A549 (cell line): ENCODE measurements at places on chromosomes 7 and 10. TPM values are rescaled to one million over a fixed set of nuclear protein-coding genes. Genes with fewer than 3 reads are reported as not detected.
A peak's percentile ranks its signal among the peaks of the same experiment; 100 is the strongest.

The OR2A2 gene
- polyA plus RNA-seq: not detected in 3 replicates

The ZNF488 gene
- polyA plus RNA-seq: 6.8 to 8.3 TPM (median 6.9 TPM) in 3 replicates

The CNPY4 gene
- 16.8 to 26.2 TPM (median 22.8 TPM) in 3 replicates for polyA plus RNA-seq

The BICC1 gene
- polyA plus RNA-seq: 52.4 to 57.7 TPM (median 56.8 TPM) in 3 replicates

The GHRHR gene
- polyA plus RNA-seq: not detected in 3 replicates

The NOD1 gene
- polyA plus RNA-seq: 4.1 to 5.1 TPM (median 4.8 TPM) in 3 replicates

DNA sequence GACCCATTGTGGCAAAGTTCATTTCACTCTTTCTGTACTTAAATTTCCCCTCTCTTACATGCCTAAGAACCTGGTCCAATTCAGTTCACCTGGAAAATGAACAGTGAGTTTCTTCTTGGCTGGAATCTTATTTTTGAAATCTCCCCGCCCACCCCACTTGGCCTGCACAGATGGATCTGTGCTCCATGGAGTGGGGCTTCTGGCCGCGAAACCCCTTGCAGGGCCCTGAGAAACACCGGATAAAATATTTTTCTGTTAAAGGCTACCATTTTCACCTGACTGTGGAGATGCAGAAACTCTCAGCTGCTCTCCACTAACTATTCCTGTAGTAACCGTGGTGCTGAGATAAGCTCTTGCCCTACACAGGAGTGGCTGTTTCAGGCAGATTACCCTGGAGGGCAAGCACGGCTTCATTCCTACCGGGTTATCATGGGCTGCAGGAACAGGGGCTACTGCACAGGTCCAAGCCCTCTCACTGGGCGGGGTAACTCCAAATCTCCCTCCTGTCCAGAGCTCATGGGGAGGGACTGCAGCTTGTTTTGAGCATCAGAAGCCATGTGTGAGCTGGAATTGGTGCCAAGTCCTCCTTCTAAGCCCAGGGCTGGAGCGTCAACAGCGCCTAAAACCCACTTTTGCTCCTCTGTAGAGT is 118.9 kb downstream of the PRPF18 start:
- no peak for DNase-seq

GRCh38 chr7:26183545-26184280 is 16.8 kb downstream of the HNRNPA2B1 start:
- DNase-seq: no peak

GRCh38 chr10:71633920-71634319 is 85.7 kb downstream of the C10orf105 start:
- no peak for DNase-seq

DNA sequence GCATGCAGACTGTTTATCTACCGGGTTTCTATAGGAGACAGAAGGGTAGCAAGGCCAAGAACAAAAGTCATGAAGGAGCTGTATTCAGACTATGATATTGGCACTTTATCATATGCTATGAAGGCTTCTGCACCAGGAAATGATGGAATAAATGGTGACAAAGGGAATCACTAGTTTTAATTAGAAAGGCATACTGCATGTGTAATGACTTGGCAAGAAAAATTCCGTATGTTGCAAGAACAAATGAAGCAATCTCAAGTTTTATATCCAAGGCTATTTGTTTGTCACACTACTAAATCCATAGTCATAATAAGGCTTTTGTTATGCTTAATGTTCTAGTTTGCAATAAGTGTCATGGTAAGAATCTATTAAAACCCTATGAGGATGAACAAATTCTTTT is 230.9 kb downstream of the ZEB1 start:
- DNase-seq: no peak

- DNase-seq: peak; percentile 55
Observed at GRCh38 chr10:59830601-59831259, 75.6 kb downstream of the CCDC6 start.

DNA sequence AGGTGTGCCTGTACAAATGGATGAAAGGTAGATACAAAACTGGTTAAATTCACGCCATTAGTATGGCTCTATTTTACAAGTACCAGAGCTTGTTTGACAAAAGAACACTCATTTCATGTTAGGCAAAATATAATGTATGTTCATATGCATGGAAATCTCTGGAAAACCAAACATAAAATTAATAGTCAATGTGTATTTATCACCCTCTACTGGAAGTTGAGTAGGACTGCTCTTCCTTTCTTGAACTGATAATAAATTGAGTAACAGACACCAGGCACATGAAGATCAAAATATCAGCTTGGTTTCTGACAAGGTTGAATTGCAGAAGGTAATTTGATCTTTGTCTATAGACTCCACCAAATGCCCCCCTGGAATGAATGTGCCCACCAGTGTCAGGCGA is 19.8 kb upstream of the AKR1B1 start:
- no peak for DNase-seq

- no peak for DNase-seq
Observed at GRCh38 chr7:117082647-117083046, 129.3 kb downstream of the ST7 start.

DNA sequence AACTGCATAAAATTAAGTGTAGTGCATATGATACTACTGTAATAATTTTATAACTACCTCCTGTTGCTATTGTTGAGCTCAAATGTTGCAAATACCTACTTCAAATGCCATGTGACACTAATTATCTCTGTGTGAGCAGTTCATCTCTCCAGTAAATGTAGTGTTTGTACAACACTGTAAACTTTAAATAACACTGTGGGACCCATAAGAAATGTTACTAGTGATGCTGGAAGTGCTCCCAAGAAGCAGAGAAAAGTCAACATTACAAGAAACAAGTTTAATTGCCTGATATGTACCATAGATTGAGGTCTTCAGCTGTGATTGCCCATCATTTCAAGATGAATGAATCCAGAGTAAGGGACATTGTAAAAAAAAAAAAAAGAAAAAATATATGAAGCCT is 39.9 kb downstream of the RALA start:
- no peak for DNase-seq

DNA sequence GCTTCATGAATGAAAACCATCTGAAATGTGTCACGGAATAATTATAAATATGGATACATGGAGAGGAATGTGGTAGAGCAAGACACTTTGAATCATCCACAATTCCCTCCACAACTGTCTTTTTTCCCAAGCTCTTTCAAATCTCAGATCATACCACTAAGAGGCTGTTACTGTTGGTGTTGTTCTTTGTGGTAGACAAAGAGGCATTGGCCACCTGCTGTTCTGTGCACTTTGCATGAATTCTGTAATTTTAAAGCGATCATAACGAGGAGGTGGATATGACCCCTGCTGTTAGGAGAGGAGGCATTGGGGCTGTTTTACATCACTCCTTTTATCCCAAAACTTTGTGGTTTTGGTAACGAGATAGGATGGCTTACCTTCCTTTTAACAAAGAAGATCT is 141.2 kb upstream of the KLF6 start:
- DNase-seq: no peak

DNA sequence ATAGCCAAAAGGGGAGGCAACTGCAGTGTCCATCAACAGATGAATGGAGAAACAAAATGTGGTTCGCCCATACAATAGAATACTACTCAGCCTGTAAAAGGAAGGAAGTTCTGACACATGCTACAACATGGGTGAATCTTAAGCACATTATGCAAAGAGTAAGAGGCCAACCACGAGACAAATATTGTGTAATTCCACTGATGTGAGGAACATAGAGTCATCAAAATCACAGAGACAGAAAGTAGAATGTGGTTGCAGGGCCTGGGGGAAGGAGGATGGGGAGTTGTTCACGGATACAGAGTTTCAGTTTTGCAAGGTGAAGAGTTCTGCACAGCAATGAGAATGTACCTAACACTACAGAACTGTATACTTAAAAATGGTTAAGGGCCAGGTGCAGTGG is 13.7 kb upstream of the C10orf71 start:
- DNase-seq: no peak

DNA sequence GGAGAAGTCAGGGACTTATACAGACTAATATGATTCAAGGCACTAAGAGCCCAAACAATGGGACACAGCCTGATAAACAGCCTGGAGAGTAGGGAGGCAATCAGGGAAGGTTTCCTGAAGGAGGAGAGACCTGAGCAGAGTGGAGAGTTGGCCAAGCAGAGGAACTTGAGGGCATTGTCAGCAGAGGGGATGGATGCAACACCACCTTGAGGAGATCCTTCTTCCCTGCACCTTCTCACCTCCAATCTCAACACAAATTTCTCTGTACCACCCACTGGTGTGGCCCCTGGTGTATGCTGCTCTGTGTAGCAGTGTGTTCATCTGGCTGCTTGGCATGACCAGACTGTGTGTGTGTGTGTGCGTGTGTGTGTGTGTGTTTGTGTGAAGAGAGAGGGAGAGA is 146.2 kb downstream of the WDR11 start:
- no peak for DNase-seq

DNA sequence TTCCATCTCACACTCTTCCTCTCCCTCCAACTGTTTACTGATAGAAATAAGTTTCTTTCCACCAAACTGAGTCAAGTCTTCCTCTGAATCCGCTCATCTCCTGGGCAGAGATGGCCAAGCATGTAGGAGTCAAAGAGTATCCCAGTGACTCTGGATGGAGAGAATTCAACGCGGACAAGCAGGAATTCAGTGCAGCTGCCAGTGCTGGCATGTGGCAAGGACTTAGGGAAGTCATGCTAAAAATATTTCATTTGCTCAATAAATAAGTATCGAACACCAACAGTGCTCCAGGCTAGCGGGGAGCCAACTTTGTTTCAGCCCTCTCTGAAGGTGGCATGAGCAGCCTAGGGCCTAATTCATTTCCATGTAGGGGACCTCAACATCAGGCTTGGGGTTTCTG is 351.6 kb upstream of the ZMIZ1 start:
- DNase-seq: no peak

DNA sequence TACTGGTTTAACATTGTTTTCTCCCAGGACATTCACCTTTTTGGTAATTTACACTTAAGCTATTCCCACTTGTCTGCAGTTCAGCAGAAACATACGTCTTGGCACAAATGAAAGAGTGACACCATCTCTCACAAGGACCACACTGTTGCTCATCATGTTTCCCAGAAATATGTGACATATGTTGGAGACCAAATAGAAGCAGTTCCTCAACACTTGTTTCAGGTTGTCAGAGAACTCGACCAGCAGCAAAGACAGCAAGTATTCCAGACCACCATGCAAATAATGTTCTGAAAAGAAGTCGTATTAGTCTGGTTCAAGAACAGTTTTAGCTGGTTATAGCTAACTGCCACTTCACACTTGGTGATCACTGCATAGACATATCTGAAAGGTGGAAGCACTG is 81.3 kb upstream of the KLF6 start:
- DNase-seq: no peak

DNA sequence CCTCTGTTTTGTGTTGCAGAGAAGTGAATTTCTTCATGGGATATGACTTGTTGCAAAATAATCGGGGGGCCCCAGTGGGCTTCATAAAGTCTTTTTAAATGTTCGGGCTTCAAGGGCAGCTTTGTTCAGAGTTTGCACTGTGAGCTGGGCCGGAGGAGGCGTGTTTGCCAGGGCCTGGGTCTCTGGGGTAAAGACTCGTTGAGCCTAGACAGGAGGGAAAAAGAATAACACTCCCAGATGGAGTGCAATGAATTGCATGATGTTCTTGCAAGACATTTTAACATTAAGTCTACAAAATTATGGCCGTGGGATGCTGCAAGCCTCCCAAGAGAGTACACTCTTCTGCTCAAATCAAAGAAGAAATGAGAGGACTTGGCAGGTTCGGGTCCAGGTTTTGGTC is 23.6 kb downstream of the BMPER start:
- DNase-seq: no peak

GRCh38 chr7:150958597-150958996 is 19.5 kb downstream of the KCNH2 start:
- no peak for DNase-seq

GRCh38 chr10:73905256-73906020 is 5.5 kb upstream of the PLAU start:
- no peak for DNase-seq

GRCh38 chr7:42431873-42432272 is 194.9 kb upstream of the GLI3 start:
- no peak for DNase-seq

DNA sequence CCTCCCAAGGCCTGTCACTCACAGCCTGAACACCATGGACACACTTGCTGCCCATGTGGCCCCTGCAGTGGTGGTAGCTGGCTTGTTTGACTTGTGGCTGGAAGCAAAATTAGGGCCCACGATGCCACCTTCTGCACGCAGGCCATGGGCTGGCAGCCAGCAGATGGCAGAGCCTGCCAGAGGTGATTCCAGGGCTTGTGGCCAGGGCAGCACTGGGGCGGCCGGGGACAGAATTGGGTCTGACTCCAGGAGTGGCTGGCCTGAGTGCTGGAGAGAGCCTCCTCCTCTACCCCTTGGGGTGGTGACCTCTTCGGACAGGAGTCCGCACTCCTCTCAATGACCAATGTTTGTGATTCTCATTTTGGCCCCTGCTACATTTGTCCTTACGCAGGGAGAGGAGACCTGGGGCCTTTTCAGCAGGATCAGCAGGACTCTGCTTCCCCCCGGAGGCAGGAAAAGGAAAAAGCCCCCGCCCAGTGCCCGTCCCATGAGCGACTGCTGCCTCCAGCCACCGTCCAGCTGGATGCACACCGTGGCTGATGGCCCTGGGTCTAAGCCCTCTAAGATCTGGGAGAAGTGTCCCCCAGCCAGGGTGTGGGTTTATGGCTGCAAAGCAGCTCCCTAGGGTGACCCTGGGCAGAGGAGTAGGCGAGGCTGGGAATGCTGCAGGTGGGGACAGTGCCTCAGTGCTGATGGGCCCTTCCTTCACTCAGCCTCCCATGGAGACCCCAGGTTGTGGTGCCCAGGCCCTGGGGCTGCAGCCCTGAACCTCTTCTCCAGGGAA is 26.5 kb downstream of the DNAJB12 start:
- DNase-seq: peak; percentile 63
